ENCODE measurements at places on chromosomes 3 and 15.
A peak's percentile ranks its signal among the peaks of the same experiment; 100 is the strongest.

- DNase-seq, result no peak
Measured at GRCh38 chr15:58487041-58487723, 55.4 kb downstream of the LIPC start.

DNA sequence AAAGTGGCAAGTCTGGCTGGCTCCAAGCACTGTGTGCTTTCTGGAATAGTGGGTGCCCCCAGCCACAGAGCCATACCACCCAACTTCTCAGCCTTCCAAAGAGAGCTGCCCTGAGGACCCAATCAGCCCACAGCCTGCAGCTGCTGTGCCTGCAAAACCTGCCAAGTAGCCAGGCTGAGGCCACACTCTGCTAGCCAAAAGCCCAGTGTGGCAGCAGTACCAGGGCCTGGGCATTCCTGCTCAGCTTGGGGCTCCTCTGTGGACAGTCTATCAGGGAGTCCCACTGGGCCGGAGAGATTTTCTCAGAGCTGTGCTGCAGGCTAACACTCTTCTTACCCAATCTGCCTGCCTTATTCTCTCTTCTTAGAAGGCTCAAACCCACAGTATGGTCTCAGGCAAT, 136.5 kb downstream of the TPRA1 start:
- DNase-seq, result no peak

DNA sequence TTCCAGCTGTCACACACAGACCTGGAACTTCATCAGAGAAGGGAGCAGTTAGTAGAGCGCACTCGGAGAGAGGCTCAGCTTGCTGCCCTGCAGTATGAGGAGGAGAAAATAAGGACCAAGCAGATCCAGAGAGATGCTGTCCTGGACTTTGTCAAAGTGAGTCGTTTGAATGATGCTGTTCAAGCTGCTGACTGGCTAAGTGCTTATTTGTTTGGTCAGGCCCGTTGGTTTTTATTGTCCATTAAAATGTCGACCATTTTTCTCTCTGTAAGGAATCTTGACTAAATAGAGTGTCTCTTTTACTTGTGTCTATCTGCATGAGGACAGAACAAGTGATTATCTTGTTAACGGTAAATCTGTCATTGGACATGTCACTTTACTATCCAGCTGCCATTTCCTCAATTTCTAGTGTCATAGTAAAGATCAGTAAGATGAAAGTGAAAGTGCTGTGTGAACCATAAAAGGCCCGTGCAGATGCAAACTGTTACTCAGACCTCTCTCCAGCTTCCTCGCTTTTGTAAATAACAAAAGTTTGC, 56.9 kb downstream of the LRCH3 start:
- no peak for DNase-seq

DNA sequence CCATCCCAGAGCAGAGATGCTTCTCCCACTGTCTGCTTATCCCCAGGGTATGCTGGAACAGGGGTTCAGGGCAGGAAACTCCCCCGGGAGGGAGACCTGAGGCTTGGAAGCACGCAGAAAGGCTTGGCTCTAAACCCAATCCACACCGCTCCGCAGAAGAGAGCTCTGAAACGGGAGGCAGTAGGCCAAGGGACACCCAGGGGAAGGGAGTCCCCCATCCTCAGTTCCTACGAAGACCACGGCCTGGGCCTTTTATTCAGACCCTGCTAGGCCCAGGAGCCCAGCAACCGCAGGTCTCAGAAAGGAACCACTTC, 1.8 kb upstream of the HAPLN3 start:
- DNase-seq, result no peak

- DNase-seq, result no peak
Measured at GRCh38 chr3:10717756-10718155, 98.3 kb upstream of the SLC6A11 start.

GRCh38 chr15:67947254-67948039, 106.7 kb upstream of the PIAS1 start:
- DNase-seq, result no peak

DNA sequence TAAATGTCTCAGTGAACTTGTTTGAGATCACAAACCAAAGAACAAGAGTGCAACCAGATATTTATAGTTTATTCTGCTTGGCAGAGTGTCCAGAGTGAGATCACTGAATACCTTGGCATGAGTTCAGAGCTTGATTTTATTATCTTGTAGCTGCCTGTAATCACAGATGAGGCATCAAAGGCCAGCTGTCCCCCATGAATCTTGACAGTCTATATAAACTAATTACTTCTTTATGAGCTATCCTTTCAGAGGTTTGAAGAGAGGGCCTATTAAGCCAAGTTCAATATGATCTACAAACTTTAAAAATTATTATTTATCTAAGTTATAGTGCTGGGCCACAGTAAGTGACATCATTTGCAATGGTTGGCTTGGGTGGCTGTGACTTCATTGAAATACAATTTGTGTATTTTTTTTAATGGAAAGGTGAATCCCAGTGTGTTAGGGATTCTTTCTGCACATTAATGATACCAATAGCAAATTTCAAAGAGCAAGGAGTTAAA, 251.5 kb downstream of the CLSTN2 start:
- no peak for DNase-seq

- peak; percentile 30 for DNase-seq
Measured at GRCh38 chr3:45105855-45106671, 40.1 kb downstream of the CDCP1 start.

- no peak for DNase-seq
Measured at GRCh38 chr15:40379853-40380252, 2.7 kb upstream of the KNSTRN start.

DNA sequence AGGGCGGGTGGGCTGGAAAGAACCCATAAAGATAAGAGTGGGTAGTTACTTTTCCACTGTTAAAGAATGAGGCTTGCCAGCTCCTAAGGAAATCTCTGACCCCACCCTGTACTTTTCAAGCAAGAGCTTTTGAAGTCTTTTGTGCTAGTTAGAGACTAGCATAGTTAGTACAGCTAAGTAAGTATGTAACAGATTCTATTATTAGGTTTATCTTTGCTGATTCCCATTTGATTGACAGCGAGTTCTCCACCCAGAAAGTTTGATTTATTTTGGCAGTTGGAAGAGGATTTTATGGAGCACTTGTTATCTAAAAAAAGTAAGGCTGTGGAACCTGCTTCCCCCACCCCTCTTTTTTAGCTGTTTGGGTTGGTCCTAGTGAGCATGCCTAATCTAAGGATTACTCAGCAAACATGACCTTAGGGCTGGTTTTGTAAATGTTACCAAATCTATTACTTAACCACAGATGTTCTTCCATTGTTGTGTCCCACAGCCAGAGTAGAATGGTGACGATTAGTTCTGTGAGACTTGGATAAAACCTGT, 57.6 kb downstream of the FNDC3B start:
- DNase-seq, result no peak

- DNase-seq, result no peak
Measured at GRCh38 chr3:159045279-159045885, 243.5 kb downstream of the MFSD1 start.

- no peak for DNase-seq
Measured at GRCh38 chr15:31579282-31579681, 252.6 kb downstream of the KLF13 start.

- no peak for DNase-seq
Measured at GRCh38 chr3:147420353-147421183, 11.4 kb downstream of the ZIC1 start.

DNA sequence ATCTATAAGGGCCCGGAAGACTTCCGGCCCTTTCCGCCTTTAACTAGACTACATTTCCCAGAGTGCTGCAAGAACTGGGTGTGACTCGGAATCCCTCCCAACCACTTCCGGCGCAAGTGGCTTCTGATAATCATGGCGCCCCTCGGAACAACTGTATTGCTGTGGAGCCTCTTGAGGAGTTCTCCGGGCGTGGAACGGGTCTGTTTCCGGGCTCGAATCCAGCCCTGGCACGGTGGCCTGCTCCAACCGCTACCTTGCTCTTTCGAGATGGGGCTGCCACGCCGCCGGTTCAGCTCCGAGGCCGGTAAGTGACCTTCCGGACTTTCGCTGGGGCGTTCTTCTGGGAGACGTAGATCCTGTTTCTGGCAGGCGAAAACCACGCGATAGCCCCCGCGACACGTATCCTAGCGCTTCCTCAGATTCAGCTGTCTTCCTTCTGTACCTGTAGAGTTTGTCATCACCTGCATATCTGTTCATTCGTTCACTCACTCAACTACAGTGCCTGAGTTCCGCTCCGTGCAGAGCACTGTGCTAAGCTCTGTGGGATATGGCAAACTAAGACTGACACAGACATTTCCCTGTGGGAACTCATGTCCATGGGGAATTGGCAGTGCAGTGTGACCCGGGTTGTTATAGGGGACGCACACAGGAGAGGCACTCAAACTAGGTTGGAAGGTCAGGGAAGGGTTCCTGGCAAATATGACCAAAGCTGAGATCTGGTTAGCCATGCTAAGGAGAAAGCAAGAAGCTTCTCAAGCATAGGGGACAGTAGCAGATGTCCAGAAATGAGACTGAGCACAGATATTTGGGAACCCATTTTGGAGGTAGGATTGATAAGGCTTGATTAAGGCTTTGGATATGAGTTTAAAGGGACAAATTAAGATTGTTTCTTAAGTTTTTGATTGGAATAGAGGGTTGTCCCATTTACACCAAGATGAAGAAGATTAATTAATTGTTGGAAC, at the start of gene MRPS22:
Gene MRPS22, plus strand, starts transcription at position 126 of the 962 bp plus-strand sequence. Its CDS starts 7 bp downstream, at position 133.
- DNase-seq, result peak; percentile 70

GRCh38 chr3:188584162-188584529, 430.2 kb downstream of the LPP start:
- DNase-seq, result no peak

DNA sequence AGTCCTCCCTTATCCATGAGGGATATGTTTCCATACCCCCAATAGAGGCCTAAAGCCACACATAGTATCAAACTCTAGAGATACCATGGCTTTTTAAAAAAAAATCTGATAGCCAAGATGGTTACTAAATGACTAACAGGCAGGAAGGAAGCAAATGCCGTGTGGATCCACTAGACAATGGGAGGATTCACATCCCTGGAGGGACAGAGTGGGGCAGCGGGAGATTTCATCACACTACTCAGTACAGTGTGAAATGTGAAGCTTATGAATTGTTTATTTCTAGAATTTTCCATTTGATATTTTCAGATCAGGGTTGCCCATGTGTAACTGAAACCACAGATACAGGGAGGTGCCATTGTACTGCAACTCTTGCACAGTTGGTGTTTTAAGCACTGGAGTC, 826.6 kb downstream of the SQOR start:
- no peak for DNase-seq

DNA sequence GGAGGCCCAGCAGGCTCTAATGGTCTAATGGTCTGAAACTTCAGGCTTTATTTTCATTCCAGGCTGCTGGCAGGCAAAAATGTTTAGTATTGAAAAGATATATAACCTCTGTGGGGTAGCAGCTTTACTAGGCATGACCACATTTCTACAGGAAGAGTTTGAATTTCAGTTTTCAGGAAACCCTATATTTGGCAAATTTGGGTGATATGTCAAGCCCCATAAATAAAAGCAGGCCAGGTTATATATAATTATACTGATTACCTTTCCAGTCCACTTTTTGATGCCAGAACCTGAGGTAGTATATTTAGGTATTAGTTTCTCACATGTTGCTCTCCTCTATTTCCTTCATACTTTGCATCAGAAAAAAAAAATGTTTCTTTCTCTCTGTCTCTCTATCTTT, 37.2 kb upstream of the PHLDB2 start:
- DNase-seq, result no peak

GRCh38 chr3:30642849-30643361, 36.5 kb downstream of the TGFBR2 start:
- DNase-seq, result no peak

GRCh38 chr3:107969525-107969924, 121.3 kb downstream of the CD47 start:
- DNase-seq, result no peak

GRCh38 chr3:59386165-59386564, 336.3 kb upstream of the CFAP20DC start:
- DNase-seq, result no peak

GRCh38 chr3:27384191-27384590, 15.0 kb upstream of the NEK10 start:
- no peak for DNase-seq

GRCh38 chr15:28967990-28968389, 82.2 kb downstream of the APBA2 start:
- DNase-seq, result no peak

- no peak for DNase-seq
Measured at GRCh38 chr15:78146425-78147154, 2.6 kb upstream of the IDH3A start.

DNA sequence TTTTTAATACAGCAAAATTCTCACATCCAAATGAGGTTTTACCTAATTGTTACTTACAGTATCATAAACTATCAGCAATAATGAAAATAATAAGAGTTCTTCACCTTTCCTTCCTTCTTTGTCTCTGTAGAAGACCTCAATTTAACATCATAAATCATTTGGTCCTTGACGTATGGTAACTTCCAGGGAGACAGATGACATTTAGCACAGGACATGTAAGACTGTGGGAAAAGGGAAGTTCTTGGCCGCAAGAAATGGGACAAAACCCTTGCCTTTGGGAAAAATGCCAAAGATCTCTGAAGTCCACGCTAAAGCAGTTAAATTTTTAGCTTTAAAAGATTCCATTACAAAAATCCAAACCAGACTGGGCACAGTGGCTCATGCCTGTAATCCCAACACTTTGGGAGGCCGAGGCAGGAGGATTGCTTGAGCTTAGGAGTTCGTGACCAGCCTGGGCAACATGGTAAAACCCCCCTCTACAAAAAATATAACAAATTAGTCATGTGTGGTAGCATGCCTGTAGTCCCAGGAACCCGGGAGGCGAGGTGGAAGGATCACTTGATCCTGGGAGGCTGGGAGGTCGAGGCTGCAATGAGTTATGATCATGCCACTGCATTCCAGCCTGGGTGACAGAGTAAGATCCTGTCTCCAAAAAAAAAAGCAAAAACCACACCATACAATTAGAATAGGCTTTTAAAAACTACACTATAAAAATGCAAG, 8.8 kb downstream of the PTPN9 start:
- DNase-seq, result no peak

DNA sequence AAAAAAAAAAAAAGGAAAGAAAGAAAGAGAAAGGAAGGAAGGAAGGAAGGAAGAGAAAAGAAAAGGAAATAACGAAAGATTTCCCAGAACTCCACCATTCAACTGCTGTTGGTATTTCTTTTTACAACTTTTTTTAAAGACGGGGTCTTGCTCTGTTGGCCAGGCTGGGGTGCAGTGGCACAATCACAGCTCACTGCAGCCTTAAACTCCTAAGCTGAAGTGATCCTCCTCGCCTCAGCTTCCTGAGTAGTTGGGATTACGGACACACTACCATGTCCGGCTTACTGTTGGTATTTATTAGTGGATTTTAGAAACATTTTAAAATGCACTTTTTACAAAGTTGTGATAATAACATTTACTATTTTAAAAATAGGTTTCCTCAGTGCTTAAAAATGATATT, 15.0 kb upstream of the USP3 start:
- DNase-seq, result no peak

DNA sequence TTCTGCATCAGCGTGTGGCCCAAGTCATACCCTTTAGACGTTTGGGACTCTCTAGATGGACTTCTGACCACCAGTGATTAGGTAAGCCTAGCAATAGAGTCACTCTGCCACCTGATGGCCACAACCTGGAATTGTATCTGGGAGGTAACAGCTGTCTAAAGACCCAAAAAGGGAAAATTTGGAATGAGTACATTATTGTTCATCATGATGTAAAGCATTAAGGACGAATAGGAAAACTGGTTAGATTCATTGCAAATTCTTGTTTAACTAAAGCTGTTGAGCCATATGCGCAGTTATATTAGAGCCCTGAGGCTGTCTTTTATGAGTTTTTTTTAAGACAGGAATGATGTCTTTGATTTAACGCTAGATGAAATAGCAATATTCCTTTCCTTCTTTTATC, 63.6 kb downstream of the FAM81A start:
- no peak for DNase-seq

GRCh38 chr15:92634060-92634459, 21.5 kb downstream of the FAM174B start:
- no peak for DNase-seq

GRCh38 chr15:99504823-99505551, 60.8 kb upstream of the MEF2A start:
- DNase-seq, result no peak
